Left renal cortex interstitium (tissue), 4 donors: ENCODE measurements at places on chromosomes 2 and 18.

DNA sequence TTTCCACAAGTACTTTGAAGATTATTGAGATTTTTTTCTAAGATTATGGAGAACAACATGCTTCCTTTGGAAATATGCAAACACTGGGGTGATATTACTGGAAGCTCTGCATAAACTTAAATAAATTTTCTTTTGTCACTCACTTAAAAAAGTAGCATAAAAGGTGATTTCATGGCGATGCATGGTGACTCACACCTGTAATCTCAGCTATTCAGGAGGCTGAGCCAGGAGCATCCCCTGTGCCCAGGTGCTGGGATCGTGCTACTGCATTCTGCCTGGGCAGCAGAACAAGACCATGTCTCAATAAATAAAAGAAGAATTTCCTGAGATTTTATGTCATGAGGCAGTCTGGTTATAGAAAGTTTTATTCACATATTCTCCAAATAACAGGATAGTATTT lies 679.1 kb upstream of the CDH2 start:
- DNase-seq, result no peak

GRCh38 chr2:72745679-72746368 lies 80.0 kb downstream of the EXOC6B start:
- DNase-seq, result peak; percentile 48

DNA sequence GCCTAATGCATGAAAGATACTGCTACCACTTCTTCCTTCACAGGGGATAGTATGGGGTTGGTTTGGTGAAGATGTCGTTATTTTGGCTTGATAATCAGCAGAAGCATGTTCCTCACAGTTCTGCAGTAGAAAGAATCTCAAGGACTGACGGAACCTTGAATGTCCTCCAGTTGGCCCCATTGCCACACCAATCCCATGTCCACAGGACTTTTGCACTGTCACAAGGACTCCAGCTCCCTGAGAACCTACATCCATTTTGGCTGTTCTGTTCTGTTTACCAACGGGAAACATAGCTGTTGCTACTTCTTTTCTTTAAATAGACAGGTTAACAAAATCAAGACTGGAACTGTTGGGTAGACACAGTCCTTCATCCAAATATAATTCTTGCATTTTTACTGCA lies 270.0 kb downstream of the SLC8A1 start:
- no peak for DNase-seq

GRCh38 chr2:12488352-12489318 lies 228.1 kb upstream of the TRIB2 start:
- no peak for DNase-seq

DNA sequence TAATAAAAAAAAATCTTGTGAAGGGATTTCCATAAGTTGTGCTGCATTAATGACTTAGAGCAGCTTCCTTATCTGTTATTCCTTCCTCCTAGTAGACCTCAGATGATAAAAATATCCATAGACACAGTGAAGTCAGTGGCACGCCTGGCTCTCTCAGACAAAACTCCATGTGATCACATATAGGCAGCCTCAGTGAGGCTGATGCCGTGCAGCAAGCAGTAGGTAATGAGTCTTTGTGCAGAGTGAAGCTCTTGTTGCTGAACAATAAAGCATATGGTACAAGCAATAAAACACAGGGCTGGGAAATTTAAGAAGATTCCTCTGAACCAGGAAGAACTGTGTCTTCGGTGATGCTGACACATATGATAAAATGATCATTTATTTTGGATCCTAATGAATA lies 102.7 kb downstream of the CSRNP3 start:
- no peak for DNase-seq

- DNase-seq, result no peak
Measured at GRCh38 chr18:24910221-24910620, 441.7 kb downstream of the ZNF521 start.

DNA sequence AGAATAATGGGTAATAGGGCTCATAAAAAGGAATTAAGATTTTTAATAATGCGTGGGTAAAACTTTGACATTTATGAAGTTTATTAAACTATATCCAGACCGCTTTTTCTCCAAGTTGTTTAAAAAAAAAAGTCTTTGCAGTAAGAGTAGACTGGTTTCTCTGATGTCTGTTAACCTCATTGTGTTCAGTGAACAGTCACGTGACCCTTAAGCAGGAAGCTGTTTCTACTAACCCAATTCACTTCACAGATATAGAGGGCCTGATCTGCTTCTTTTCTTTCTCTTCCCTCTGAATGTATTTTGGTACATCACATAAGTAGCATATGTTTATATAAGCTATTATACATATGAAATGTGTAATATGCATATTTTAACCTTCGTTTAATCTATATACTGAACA lies 1011.3 kb upstream of the CELF4 start:
- no peak for DNase-seq
